Lower leg skin (tissue), 4 donors: ENCODE measurements at places on chromosomes 1 and 21.

DNA sequence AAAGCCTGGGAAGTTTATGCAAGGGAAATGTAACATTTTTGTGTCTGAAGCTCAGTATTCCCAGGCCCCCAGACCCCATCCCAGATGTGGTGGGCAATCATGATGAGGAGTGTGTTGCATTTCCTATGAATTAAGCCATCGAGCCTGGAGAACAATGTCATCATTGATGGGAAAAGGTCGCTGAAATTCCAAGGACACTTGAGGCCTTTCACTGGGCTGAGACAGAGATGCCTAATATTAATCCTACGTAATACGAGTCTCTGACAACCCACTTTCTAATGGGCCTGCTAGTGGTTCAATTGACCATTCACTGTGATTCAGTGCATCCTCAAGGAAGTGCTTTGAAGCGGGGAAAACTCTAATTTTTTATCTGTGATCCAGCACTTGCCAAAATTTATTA, 291.6 kb downstream of the PLPP3 start:
- DNase-seq, result no peak

- no peak for DNase-seq
Observed at GRCh38 chr1:33042831-33043230, 6.1 kb upstream of the AK2 start.

GRCh38 chr1:184222652-184223052, 164.2 kb upstream of the C1orf21 start:
- DNase-seq, result peak; percentile 23

- no peak for DNase-seq
Observed at GRCh38 chr1:222251847-222252246, 296.1 kb downstream of the HHIPL2 start.

GRCh38 chr1:155134880-155135414, 705 bp upstream of the SLC50A1 start:
- DNase-seq, result peak; percentile 97

- no peak for DNase-seq
Observed at GRCh38 chr1:161981735-161982506, 41.7 kb downstream of the OLFML2B start.

- DNase-seq, result no peak
Observed at GRCh38 chr1:221715321-221716169, 26.3 kb downstream of the DUSP10 start.

DNA sequence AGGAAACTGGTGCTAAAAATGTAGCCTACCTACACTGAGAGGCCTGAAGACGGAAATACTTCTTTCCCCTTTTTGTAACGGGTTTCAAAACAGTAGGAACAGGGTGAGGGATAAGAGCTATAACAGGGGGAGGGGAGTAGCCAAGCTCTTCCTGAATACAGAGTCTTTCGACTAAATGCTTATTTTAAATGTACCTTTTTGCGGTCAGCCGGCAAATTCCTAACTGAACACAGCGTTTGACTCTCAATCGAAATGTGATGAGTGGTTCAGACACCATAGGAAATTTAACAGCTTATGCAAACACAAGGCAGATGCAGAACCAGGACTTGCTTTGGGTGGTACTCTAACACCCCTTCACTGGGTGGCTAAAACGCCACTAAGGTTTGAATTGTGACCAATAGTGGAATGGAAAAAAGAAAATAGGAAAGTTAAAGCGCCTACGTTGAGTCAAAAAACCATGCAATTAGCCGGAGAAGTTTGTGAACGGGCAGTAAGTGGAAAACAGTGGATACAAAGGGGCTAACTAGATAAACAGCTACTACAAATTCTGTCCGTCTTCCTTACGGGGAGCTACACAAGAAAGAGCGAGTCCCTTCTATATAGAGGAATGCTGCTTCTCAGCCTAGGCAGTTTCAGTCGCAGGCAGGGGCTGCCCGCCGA, 1.7 kb downstream of the EGLN1 start:
- DNase-seq, result no peak

GRCh38 chr1:192459467-192459866, 116.1 kb upstream of the RGS1 start:
- DNase-seq, result no peak

GRCh38 chr1:2314273-2314802, 77.0 kb downstream of the MORN1 start:
- DNase-seq, result peak; percentile 94
